ENCODE measurements at places on chromosomes 1 and 21.

DNA sequence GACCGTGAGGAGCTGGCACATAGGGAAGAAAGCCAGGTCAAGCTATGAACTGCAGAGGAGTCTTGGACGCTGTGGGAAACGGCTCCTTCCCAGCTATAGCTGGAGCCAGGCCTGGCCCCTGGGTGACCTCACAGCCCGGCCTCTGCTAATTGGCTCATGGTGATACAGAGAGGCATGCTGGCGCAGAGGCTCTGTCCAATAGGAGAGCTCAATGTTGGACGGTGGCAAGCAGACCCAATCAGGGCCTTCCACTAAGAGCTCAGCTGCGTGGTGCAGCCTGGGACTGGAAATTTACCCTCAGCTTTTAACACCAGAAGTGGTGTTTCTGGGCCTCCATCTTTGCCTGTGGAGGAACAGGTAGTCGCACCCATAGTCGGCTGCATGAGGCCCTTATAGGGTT is 64.4 kb upstream of the GRHL3 start:
- no peak for DNase-seq

DNA sequence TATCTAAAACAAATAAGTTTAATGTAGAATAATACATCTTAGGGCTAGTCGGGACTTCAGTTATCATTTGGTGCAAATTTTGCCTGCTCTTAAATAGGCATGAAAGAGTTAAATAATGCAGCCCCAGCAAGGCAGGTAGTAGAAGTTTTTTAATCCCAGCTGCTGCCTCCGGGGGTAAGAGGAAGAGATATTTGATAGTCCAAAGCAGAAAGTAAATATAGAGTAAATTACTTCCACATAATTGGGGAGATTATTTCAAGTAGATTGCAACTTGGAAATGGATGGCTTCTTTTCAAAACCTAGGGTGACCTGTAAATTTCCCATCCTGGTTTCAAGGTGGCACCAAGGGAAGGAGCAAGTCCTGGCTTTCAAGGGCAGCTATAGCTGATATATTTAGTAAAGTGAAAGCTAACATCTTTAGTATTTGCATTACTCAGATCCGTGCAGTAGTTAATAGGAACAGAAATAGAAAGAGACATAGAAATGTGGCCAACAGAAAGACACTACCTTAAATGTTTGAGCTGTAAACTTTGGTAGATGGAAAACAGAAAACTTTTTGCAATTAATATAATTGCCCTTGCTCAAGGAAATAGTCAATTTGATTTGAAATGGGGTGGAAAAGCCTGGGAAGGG is 109.1 kb downstream of the LMO4 start:
- no peak for DNase-seq

GRCh38 chr1:109977657-109978378 is 6.7 kb upstream of the AHCYL1 start:
- DNase-seq = no peak

DNA sequence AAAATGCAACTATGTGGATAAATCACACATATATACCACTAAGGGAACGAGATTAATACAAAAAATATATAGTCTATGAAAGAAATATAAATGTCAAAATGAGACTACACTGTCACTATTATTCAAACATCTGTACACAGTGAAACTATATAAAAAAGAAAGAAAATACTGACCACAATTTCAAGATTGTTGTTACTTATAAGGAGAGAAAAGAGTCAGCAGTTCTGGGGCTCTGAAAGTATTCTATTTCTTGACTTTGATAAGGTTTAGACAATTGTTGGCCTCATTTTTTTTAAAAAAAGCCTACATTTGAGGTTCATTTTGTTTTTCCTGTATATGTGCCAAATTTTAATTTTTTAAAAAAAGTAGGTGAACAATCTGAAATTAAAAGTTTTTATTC is 319.3 kb upstream of the CHRM3 start:
- DNase-seq = no peak

- no peak for DNase-seq
These were observed 1119.5 kb upstream of the TMPRSS15 start for GRCh38 chr21:19523061-19523460.

- no peak for DNase-seq
These were observed 154.3 kb upstream of the COL6A1 start for GRCh38 chr21:45827302-45827692.

GRCh38 chr1:156898161-156898566 is 4.6 kb downstream of the PEAR1 start:
- no peak for DNase-seq

- no peak for DNase-seq
These were observed 477.2 kb downstream of the BRINP3 start for GRCh38 chr1:190000365-190000872.

GRCh38 chr1:17061892-17062291 is 8.1 kb upstream of the SDHB start:
- DNase-seq = no peak

DNA sequence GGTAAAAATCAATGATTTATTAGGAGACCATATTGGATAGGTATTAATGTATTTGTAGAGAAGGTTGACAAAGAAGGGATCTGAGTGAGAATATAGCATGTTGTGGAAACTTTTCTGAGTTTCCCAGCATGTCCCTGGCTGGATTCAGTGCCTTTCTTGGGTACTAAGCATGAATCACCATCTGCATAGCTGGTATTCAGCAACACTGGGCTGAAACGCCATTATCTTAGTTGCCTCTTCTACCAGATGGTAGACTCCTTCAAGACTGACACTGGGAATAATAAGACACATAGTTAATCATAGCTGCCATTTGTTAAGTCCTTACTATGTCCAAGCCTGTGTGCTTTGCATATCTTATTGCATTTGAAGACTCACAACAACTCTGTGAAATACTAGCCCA is 45.5 kb downstream of the ATP5PF start:
- DNase-seq = no peak
